ENCODE measurements at places on chromosomes 3 and 15.

- no peak for DNase-seq
These were observed 340.6 kb downstream of the KCNH8 start for GRCh38 chr3:19488939-19489338.

DNA sequence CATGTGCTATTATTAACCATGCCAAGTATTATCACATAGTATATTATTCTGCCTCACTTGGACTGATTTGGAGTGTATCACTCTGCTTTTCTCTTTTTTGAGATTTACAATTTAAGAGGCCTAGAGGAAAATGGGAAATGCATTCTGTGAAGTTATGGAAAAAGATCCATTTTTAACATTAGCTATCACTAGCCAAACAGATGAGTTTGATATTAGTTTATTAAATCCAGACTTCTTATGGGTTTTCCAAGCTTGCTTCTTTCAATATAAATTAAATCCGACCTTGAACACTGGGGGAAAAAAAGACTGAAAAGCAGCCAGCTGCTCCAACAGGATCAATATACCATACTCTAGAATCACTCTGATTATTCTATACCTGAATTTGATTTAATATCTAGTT is 30.1 kb upstream of the PLOD2 start:
- DNase-seq: no peak

DNA sequence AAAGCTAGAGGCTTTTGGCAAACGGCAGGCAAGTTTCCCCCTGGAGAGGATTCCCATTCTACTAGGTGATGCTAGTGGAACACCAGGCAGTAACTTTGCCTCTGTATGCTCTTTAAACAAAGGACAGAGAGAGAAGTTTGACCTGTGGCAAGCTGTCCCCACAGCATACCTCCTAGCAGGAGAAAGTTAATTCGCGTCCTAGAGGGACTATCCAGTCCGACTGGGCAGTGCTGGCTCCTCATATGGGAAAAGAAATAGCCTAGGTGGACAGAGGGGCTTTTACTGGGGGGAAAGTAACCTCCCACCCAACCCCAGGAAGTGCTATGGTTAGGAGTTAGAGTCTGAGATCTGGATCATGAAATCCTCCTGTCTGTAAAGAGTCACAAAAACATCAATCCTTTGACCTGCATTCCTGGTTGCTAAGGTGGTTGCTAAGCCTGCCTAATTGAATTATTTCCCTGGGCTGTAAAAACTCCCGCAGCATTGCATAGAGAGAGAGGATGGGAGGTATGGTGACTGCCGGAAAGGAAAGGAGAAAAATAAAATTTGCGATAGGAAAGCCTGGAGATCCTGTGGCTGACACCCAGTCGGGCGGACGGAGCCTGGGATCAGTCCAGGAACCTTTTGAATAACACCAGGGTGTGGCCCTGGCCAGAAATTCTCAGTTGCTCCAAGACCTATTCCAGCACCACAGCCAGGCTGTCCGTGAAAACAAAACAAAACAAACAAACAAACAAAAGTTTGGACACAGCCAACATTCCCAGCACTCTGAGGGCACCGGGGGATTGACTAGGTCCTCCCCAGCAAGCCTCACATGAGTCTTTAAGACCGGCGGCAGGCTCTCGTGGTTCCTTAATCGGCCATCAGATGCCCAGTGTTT is 67.7 kb upstream of the ATP11B start:
- DNase-seq: no peak

GRCh38 chr3:141452045-141452444 is 34.8 kb upstream of the RASA2 start:
- no peak for DNase-seq

- DNase-seq: no peak
These were observed 23.5 kb downstream of the ROBO2 start for GRCh38 chr3:77063423-77063822.

DNA sequence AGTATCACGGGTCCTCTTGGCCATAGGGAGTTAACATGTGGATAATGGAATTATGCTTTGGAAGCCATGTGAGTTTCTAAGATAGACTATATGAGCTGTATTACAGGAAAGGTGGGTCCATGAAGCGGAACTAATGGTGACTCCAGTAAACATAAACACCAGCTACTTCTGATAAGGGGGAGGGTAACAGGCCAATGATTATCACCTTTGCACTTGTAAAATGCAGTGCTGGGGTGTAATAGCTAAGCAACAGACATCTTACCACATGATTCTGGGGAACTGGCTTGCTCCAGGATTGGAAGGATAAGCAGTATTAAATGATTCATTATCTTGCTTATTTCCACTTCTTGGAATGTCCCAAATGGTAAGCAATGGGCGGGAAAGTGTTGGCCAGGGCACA is 61.4 kb upstream of the CD47 start:
- no peak for DNase-seq

DNA sequence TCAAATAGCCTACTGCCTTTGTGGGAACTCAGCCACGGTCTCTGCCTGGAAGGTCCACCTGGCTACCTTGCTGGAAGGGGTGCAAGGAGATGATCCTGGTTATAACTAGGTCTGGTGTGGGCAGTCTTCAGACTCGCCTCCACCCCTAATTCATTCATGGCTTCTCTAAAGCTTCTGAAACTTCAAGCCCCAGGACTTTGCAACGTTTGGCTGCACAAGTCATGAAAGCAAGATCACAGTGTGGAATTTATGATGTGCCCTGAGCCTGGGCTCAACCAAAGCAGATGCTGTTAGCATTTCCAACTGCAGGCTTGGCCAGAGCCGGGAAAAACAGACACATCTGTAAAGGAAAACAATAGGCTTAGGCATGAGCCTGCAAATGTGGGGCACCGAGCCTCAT is 200.4 kb upstream of the WNT5A start:
- DNase-seq: no peak

- DNase-seq: no peak
These were observed 68.7 kb downstream of the SMAD6 start for GRCh38 chr15:66770518-66771350.

- DNase-seq: no peak
These were observed 1.7 kb downstream of the SLC25A20 start for GRCh38 chr3:48896936-48897335.

GRCh38 chr3:159458010-159458409 is 530.6 kb upstream of the IL12A start:
- DNase-seq: no peak

GRCh38 chr15:44029003-44029402 is 166.1 kb downstream of the FRMD5 start:
- no peak for DNase-seq

DNA sequence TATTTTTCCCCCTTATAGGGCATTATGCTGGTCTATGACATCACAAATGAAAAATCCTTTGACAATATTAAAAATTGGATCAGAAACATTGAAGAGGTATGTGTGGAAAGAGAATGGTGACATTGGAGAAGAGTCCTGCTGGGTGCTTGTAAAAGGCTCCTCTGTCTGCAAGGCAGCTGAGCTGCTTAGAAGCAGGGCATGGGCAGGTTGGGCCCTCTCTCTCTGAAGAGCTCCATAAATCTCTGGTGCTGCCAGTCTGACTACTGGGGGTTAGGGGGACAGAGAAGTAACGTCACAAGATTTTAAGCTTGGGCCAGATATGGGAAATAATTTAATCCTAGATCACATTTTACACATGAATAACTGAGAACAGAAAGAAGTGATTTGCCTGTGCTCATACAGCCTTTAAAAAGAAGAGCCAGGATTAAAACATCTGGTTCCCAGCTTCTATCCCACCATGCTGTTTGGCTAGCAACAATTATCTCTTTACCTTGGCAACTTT is 21.9 kb upstream of the APH1B start:
- DNase-seq: no peak

- no peak for DNase-seq
These were observed 25.1 kb upstream of the POLG start for GRCh38 chr15:89359471-89360293.

GRCh38 chr3:29335438-29335837 is 54.6 kb downstream of the RBMS3 start:
- no peak for DNase-seq

DNA sequence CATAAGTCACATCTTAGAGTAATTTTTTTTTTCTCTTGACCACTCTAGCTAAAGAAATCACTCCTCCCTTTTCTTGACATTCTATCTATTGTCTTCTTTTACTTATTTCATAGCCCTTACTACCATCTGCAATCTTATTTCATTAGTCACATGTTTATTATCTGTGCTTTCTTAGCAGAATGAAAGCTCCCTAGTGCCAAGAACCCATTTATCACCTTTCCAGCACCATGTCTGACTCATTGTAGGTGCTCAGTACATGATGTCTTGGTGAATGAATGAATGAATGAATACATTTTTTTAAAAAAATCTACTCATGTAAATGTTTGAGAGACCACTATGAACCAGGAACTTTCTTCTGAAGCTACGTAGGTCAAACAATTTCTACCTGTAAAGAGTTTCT is 157.2 kb downstream of the CADPS start:
- DNase-seq: no peak

DNA sequence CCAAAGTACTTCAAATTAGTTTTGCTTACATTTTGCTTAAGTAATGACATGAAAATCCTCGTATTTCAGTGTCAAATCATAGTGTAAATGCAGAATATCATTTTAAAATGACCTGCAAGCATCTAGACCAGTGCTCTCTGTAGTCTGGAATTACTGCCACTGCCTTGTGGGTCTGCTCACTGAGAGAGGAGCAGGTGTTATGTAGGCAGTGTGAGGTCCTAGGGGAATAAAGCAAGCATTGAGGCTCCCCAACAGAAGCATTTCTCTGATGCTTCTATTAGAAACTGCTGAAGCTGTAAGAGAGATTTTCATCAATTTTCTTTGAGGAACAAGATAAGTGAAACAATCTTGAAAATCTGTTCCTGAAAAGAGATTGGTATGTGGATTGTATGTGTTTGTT is 253.2 kb downstream of the BBX start:
- no peak for DNase-seq

GRCh38 chr3:13041113-13041776 is 32.0 kb downstream of the IQSEC1 start:
- no peak for DNase-seq

DNA sequence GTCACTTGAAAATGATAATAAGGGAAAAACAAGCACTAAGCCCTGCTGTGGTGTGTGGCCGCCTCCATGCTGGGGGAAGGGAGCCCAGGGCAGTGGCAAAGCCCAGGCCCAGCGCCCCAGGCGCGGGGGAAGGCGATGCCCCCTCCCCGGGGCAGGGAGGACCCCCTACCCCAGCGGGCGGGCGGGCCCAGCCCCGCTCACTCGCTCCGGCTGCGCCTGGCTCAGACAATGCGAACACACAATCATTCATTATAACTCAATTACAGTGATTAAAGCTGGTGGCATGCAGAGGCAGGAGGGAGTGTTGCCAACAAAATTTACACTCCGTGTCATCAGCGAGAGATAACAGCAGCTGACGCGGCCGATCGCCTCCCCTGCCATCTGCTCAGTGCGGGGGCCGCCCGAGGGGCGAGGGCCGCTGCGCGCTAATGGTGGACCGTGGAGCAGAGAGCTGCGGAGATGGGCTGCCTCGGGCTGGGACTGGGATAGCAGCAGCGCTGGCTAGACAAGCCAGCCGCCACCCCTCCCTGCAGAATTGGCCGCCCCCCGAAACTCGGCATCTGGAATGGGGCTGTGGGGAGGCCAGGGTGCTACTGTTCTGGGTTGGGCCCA is 64.1 kb downstream of the TLE3 start:
- DNase-seq: no peak

- no peak for DNase-seq
These were observed 46.6 kb downstream of the SLCO2A1 start for GRCh38 chr3:133983126-133983525.

DNA sequence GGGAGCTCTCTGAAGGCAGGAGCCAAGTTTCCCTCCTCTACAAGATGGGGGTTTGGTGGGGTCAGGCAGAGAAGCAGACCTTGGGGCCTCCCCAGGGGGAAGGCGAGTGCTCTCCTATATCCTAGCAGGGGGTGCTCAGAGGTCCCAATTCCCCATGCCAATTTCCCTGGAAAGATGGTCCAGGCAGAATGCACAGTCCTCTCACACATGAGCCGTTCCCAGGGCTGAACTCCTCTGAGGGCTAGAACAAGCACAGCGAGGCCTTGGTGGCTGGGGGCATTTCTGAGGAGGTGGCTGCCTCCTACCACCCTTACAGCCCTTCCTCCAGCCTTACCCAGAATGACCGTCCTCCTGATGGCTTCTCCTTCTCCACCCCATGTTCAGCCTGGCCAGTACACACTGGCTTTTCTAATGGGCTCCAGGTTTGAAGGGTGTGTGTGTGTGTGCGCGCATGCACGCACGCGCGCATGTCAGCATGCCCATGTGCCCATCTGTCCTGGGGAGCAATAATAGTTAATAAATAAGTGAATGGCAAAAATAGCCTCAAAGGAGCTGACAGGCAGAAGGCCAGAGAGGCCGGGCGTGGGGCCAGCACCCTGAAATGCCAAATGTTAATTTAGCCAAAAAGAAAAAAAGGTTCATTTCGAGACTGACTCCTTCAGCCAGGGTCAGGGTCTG is 24.4 kb downstream of the ADCY5 start:
- DNase-seq: no peak

DNA sequence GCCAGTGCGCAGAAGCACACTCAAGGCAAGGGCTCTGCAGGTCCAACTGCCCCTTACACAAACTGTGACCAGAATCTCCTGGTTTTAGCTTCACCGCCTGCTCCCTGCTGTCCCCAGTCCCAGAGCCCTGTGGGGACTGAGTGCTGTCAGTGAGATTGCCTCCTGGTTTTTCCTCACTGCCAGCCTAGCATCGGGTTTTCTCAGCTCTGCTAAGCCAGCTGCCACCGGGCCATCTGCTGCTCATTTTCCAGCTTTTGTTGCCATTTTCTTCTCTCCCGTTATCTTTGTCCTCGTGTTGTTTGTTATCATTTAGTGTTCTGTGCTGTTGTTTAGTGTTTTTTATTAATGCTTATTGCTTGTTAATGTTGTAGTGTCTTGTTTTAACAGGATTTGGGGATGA is 79.5 kb upstream of the BLM start:
- DNase-seq: no peak

DNA sequence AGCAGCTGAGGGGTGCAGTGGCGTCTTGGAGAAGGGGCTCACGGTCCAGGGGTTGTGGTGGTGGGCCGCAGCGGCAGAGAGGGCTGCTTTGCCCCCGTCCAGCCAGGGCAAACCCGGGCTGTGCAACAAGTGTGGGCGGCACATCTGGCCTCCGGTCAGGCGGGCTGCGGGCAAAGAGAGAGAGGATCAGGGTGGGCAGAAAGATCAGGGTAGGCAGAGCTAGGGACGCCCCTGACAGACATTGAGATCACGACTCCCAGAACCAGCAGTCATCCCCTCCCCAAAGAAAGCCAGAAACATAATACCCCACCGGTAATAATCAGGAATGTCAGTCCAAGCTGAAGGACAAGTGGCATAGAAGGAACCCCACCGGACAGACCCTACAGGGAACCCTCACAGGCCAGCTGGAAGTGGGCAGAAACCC is 6.8 kb downstream of the GATA2 start:
- DNase-seq: no peak

GRCh38 chr3:124826703-124827102 is 60.5 kb downstream of the ITGB5 start:
- no peak for DNase-seq

- DNase-seq: no peak
These were observed 4.9 kb downstream of the SLC12A6 start for GRCh38 chr15:34332553-34333120.

Measured in stimulated activated CD8-positive, alpha-beta memory T cell treated with anti-CD3 and anti-CD28 coated beads, Interleukin-15, amount 100 ng/mL, for 24 hours (primary cell).